Hematopoietic multipotent progenitor cell treated with erythropoietin and hydrocortisone succinate and interleukin-3 and kit ligand, for 4 days (in vitro differentiated cells): ENCODE measurements at places on chromosomes 4 and X.

GRCh38 chr4:132565542-132565941 lies 583.6 kb upstream of the PCDH10 start:
- no peak for DNase-seq

DNA sequence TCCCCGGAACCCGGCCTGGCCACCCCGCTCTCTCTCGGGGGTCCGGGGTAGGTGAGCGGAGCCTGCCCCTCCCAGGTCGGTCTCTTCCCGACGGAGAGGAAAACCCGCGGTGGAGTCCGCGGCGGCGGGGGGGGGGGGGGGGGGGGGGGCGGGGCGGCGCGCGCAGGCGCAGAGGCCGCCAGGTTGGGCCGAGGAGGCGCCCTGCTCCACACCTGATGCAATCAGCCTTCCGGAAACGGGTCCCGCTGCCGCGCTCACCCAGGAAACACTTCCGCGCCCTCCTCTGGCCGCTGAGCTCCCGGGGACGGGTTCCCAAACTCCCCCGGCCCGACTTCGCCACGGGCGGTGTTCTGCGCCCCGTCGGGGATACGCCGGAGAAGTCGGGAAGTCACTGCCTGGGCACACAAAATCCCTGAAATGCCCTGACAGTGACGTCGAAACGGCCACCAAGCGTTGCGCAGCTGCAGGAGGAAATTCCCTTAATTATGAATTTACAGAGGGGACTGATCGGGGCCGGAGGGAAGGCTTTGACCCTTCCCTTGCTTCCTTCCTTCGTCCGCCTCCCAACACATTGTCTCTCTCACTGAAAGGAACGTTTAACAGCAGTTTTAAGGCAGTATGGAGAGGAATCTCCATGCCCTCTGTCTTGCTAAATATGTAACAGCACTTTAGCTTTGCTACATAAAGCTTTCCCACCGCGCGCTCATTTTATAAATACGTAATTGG lies 2.1 kb upstream of the APBB2 start:
- peak; percentile 54 for DNase-seq

GRCh38 chrX:43266487-43266886 lies 389.6 kb upstream of the MAOA start:
- no peak for DNase-seq

DNA sequence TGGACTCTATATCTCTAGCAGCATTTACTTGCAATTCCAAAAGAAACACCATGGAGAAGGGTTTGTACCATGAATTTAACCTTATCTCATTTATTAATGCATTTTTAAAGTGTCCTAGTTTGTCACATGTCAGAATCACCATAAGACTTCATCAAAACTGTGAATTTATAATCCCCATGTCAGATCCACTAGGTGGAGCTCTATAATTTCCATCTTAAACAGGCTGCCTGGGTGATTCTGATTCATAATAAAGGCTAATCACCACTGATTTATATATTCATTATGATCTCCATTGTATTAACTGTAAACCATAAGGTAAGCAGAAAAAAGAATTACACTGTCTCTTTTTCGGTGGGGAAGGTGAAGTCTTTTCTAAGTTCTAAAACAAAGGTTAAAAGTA lies 4.0 kb downstream of the TCEAL2 start:
- DNase-seq: peak; percentile 20

DNA sequence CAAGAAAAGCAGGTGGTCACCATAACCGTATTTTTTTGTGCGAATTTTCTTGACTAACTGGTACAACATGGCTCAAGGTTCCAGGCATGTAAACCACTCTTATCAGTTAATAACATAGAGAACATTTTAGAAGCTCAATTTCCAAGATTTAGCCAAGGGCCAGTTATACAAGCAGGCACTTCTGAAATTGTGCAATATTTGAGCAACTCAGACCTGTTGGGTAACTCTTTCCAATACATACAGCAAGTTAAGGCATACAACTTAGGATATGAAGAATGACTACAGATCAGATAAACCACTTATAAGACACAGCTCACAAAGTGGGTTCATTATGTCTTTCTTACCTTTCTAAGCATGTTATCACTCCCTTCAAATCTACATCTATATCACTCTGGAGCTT lies 43.9 kb downstream of the ZNF280C start:
- DNase-seq: peak; percentile 35

- DNase-seq: no peak
Observed at GRCh38 chrX:137746289-137746688, 180.4 kb downstream of the ZIC3 start.

GRCh38 chr4:101348995-101349800 lies 1.9 kb upstream of the PPP3CA start:
- DNase-seq: peak; percentile 58

DNA sequence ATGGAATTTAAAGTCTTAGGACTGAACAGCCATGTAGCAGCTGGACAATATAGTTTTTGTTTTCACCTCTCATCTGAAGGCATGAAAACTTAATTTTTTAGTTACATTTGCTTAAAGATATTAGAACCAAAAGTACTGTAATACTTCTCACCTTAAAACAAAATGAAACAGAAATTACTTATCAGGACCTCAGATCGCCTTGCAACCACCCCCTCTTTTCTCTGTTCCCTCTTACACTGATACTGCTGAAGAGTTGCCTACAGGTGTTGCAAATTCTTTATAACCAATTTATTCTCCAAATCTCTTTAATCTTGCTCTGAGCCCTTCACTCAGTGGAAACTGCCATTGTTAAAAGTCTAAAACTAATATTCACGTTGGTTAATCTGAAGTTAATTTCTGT lies 145.0 kb downstream of the SPCS3 start:
- DNase-seq: no peak

- DNase-seq: no peak
Observed at GRCh38 chr4:57159866-57160265, 49.7 kb upstream of the IGFBP7 start.

GRCh38 chr4:85867271-85867670 lies 392.3 kb downstream of the ARHGAP24 start:
- no peak for DNase-seq

DNA sequence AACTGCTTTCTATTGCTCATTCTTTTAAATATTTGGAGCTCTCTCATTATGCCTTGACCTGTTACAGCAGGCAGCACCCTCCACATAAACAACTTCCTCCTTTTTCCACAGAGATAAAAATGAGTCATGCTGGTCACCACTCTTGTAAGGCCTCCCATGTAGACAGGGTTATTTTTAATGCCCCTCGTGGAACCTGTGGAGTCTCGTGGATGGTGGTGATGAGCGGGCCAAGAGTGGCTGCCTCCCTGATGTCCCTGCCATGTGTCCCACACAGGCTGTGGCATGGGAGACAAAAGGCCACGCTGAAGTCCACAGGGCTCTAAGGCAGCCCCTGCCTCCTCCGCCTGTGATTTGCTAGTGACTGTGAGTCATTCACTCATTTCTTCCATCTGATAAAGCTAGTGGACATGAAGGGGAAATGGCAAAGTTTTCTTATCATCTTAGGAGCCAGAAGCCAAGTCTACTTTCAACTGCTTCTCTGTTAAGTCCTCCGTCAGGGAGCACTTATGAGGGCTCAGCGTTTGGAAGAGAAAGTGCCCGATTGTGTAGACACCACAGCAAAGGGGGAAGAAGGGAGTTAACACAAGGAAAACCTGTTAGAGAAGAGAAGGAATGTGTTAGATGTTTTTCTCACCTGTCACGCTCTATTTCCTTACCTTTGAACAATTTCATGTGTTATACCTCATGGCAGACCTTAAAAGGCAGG lies 121.6 kb upstream of the FAT1 start:
- peak; percentile 65 for DNase-seq

DNA sequence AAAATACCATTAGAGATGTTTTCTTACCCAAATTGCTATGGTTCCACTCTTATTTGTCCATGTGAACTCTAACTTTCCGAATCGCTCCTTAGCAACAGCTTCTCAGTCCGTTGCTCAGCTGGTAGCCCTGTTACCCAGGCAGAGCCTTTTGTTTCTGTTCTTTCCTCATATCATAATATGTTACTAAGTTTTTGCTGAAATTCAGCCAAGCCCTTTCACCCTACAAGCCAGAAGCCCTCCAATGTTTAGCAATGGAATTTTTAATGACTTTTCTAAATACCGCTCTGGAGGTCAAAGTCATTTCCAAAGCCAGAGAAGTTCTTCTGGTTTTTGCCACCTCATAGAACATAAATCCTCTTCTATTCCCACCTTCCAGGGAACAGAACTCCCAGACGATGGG lies 1029.5 kb downstream of the C4orf33 start:
- DNase-seq: no peak

GRCh38 chr4:54384563-54384962 lies 155.5 kb downstream of the PDGFRA start:
- DNase-seq: peak; percentile 88

DNA sequence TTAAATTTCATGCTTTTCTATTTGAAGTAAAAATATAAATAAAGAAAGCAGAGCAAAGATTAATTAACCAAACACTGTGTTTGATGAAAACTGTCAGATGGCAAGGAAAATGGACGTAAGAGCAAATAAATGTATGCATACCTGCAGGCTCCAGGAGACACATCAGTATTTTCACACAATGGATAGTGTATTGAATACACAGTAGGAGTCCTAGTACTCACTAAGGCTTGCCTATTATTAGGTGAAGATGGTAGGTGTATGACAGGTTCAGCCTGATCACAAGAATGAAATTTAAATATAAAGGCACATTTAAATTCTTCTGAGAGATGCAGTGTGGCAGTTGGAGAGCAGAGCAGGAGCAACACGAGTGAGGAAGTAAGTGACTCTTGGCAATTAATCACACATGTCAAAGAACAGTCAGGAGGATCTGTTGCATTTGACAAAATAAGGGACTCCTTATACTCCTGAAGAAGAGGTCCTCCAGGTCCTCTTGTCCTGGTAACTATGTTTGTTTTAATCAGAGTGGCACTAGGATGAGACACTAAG lies 106.0 kb upstream of the NDST4 start:
- DNase-seq: peak; percentile 39

DNA sequence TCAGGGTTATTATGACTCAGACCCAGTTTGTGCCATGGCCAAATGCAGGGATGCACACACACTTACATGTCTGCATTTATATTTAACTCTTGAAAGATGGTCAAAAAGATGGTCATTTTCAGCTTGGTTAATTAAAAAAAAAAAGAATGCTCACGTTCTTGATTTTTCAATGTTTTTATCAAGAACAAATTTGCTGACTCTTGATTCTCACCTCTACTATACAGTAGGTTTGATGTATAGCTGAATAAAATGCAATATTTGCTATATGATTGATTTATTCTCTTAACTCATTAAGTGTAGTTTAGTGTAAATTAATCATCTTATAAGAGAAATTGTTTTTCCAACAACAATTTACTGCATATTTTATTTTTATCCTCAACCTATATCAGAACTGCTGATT lies 160.4 kb downstream of the SLIT2 start:
- no peak for DNase-seq

DNA sequence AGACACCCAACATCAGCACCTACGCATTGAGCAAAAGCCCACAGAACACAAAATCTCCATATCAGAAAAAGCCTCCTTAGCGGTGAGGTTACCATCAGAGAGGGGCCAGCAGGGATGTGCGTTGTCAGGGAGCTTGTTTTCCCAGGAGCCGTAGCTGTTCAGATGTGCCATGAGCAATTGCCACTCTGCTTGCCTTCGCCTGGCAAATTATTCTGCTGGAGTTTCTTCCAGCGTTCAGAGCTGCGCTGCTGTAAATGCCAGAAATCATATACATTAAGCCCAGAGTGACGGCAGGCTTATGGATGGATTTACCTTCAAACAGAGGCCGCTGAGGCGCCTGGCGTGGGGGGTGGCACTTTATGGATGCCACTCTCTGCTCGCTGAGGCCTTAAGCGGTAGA lies 632.3 kb downstream of the BCOR start:
- no peak for DNase-seq

DNA sequence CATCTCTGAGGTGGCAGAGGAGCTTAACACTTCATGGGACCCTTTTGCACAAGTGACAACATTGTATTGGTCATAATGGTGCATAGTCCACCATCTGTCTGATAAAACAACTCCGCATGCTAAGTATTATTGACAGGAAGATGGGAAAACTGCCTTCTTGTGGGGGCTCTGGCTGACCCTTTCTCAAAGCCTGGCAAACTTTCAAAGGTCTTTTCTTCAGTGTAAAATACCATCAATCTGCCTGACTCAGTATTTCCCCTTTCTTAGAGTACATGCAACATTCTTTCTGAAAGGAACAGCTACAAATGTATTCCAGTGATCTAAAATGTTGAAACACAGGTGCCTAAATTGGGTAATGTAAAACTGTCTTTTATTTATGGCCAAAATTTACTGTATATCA lies 89.1 kb downstream of the NAA11 start:
- DNase-seq: no peak

DNA sequence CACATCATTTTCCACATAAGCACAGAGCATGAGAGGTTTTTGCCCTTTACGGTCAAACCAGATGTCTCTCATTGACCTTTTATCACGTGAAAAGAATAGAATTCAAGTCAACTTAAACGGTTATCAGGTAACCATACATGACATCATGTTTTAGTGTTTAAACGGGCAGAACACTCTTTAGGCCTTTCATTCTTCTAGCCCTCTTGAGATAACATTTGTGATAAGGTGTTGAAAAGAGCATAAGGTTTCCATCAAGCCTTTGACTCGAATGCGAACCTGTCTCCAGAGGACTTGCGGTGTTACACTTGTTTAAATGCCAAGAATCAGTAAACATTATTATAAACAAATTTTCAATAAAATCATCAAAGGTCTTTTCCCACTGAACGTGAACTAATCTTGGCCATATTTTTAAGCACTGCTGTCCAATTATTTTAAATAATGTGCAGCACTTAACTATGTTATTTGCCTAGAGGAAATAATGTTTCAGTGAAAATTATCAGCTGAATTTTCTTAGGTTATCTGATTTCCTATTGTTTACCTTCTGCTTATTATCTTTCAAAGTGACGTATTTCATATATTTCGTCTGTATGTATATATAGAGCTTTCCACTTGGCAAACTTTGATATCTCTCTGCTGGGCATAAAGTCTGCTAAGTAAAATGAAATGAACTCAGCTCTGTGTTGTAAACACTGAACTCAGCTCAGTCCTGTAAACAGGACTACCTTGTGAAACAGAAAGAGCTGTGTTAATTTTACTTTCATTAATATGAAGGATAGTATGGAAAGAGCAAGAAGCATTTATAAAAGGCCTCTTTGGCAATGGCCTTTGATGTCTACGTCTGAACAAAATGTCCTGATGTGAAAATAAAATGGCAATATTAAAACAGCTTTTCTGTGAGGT lies 33.3 kb downstream of the TENM3 start:
- no peak for DNase-seq

GRCh38 chr4:94548571-94548970 lies 96.8 kb downstream of the PDLIM5 start:
- peak; percentile 83 for DNase-seq

GRCh38 chrX:19040373-19040772 lies 56.5 kb upstream of the PHKA2 start:
- no peak for DNase-seq

- DNase-seq: no peak
Observed at GRCh38 chrX:630007-630611, 482 bp upstream of the SHOX start.
